H1 (cell line): ENCODE measurements at places on chromosomes 2 and 18.

DNA sequence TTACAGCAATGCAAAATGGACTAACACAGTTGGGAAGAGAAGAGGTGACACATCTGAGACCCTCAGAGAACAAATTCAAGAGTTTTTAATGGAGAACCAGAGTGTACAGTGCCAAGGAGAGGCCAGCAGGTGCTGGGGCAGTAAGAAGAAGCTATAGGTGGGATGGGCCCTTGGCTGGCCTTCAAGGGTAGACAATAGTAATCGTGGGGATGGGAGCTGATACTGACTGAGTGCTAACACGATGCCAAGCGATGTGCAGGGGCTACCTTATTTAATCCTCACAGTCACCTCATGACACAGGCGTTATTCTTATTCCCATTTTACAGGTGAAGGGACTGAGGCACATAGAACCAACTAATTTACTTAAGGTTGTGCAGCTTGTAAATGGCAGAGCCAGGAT is 131.9 kb upstream of the ID2 start:
- no peak for DNase-seq

DNA sequence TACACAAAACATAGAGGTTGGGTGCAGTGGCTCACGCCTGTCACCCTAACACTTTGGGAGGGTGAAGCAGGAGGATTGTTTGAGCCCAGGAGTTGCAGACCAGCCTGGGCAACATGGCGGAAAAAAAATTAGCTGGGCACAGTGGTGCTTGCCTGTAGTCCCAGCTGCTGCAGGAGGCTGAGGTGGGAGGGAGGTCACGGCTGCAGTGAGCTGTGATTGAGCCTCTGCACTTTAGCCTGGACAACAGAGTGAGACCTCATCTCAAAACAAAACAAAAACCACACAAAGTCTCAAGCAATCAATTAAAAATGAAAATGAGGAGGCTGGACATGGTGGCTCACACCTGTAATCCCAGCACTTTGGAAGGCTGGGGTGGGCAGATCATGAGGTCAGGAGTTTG is 4.9 kb downstream of the NOP58 start:
- no peak for DNase-seq

- DNase-seq = no peak
Measured at GRCh38 chr2:163028807-163029206, 190.2 kb upstream of the KCNH7 start.

GRCh38 chr2:216689397-216689796 is 6.0 kb downstream of the IGFBP5 start:
- no peak for DNase-seq

- no peak for DNase-seq
Measured at GRCh38 chr2:88201811-88202169, 31.6 kb downstream of the THNSL2 start.

DNA sequence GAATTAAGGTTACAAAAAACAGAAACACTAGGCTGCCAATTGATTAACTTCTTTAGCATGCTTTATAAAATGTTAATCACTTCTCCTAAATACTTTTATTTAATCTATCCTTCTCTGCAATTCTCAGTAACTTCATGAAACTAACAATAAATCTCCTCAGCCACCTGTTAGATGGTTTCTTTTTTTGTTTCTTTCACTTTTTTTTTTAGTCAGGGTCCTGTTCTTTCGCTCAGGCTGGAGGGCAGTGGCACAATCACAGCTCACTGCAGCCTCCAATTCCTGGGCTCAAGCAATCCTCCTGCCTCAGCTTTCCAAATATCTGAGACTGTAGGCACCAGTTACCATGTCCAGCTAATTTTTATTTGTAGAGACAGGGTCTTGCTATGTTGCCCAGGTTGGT is 213.4 kb upstream of the STK17B start:
- DNase-seq = no peak

GRCh38 chr18:60267391-60268058 is 105.0 kb downstream of the MC4R start:
- DNase-seq = no peak

- no peak for DNase-seq
Measured at GRCh38 chr2:45706033-45706432, 54.6 kb downstream of the PRKCE start.

DNA sequence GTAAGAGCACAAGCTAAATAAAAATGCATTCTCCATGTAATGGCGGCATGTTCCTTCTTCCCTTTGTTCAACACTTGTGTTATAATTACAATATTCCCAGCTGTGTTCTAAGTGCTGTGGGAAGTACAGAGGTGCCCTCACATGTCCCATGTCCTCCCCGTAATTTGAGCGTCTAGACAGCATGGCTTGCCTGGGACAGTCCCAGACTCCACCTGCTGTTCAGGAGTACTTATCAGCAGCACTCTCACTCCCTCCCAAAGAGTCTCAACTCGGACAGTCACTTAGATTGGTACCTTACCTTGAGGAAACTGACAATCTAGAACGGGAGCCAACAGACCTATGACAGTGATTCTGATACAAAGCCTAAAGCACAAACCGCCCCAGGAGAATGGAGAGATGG is 370.5 kb downstream of the EIPR1 start:
- DNase-seq = no peak

GRCh38 chr2:64946769-64947247 is 42.4 kb upstream of the SLC1A4 start:
- no peak for DNase-seq

- DNase-seq = no peak
Measured at GRCh38 chr2:28591711-28592335, 96.0 kb downstream of the PLB1 start.

DNA sequence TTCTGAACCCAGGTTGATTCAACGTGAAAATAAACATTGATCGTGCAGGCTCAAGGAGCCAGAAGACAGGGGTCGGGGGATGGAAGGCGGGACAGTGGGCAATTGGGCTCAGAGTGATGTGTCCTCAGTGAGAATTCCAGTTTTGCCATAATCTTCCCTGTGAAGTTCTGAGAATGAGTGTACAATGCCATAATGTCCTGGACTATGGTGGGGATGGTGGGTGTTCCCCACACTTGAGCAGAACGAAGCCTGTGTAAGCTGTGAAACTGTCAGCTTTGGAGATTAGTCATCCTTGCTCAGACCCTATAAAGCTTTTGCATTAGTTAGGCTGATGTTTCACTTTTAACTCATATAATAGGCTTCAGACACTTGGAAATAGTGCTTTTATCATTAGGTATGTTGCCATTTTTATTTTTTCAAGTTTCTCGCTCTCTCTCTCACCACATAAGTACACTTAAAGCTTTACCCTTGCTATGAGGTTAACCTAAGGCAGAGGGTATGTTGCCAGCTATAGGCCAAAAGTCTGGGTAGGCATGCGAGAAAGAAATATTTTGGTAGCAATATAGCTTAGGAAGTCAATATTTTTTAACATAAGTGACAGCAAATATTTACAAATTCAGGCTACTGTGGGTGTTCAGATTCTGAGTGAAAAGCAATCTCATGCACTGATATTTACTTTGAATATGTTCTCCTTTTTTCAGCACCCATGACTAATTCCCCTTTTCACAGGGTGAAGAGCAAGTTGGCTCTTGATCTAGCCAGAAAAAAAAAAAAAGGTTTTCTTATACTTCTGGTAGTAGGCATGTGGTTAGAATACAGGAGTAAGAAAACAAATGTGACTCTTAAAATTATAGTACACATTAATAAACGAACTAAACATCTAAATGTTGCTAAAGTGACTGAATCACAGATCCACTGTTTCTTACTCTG is 47.2 kb downstream of the CDC42EP3 start:
- DNase-seq = no peak

DNA sequence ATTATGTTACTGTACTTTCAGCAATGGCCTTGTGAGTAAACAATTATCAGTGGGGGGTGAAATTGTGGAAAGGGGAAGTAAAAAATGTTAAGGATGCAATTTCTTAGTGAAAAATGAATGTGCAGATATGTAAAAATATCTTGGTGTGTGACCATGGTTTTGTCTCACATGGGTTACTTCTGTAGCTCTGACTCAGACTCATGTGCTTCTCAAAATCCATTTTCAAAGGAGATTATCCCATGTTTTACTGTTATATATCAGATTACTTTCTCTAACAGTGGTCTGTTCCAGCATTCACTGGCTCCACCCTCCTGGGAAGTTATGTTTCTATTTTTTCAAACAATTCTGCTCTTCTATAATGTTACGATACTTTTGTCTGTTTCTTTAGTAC is 298.2 kb upstream of the COL3A1 start:
- no peak for DNase-seq

DNA sequence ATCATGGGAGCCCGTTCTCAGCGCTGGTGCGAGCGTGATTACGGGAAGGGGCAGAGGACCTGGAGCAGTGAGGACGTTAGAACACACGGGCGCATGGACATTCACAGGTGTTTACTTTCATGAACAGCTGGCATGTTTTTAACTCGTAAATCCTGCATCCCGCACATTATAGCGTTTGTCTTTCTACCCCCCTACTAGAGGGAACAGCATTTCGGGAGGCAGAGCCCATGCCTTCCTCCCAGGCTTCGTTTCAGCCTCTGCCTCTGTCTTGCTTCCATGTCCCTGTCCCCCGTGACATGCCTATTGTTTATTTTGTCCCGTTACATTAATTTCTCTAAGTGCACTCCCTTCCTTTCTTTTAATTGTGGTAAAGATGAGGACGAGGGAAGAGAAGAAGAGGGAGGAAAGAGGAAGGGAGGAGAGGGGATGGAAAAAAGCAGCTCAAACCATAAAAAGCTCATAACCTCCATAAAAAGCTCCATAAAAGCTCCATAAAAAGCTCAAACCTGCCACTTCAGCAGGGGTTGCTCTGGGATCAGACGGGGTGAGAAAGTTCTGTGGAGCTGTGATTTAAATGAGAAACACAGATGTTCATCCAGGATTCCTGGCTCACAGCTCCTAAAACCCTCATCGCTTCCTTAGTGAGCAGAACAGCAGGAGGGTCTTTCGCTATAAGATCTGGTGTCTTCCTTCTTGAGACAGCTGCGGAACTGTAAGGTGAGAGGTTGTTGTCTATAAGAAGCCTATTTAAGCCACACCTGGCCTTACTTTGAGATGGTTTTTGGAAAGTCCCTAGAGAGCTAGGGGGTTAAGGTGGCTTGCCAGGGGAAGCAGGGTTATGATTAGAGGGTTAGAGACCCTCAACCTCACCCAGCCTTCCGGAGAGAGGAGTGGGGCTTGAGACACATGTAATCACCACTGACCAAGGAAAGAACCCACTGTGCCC is 66.6 kb upstream of the SNTG2 start:
- no peak for DNase-seq

DNA sequence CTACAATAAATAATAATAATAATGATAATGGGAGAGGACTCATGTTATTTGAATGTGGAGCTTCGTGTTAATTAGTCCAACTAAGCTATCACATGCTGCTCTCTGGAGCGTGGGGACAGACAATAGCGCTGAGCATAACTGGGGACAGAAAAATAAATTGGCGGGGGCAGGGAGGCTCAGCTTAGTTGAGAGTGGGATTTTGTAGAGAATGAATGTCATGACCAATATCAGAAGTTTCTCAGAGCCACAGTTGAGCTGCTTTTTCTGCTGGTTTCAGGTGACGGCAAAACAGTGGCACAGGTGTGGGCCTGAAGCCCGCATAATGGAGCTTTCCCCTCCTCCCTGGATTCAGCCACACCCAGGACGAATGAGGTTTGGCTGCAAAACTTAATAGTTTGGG is 111.1 kb upstream of the CAB39 start:
- DNase-seq = no peak

DNA sequence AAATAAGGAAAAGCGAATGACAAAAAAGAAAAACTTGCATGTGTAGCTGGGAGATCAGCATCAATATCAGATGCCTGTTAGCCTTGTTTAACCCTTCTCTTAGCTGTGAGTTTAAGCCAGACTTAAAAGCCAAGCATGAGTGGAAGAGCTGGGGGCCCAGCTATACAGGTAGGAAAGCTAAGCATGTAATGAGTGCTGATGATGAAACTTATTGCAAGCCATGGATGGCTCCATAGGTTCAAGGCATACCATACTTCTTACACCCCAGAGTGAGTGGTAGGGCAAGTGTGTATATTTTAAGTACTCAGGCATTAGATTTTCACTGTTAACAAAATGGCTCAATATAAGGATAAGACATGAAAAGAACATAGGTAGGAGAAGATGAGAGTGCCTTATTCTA is 28.0 kb downstream of the RBBP8 start:
- no peak for DNase-seq

DNA sequence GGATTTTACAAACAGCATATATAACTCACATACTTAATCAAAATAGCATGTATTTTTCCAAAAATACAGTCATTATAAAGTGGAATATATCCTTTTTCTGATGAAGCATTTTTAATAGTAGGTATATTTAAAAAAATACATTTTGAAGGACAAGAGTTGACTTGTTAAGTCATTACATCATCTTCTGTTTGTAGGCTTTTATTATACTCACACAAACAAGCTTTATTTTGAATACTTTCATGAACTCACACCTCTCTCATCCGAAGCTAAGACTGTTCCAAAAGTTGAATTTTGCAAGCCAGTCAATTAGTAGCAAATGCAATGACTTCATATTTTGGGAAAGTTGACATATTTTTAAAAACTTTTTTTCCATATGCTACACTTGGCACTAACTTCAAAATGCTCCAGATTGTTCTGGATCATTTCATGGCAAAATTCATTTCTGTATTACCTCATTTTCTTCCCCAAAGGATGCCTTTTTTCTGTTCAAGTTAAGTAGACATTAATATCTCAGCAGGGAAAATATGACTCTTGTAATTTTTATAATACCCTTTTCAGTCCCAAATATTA is 68.5 kb upstream of the WDR75 start:
- no peak for DNase-seq

DNA sequence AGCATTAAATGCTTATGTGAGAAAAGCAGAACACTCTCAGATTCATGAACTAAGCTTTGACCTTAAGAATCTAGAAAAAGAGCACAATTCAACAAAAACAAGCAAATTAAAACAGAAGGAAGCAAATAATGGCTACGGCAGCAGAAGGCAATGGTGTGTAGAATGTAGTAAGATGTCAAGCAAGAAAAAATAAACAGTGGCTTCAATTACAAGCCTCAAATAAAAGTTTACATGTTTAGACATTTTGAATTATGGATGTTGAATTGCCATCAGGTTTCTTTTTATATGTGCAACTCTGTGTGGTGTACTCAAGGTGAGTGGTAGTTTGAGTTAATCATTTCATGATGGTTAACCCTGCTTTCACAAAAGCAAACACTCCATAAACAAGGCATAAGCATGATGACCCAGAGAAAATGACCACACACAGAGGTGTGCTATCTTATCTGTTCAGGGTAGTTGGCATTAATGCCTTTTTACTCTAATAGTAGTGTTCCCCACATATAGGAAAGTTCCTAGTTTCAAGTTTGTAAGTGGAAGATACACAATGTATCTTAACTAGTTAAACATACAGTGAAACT is 207.1 kb downstream of the FIGN start:
- DNase-seq = no peak

- DNase-seq = no peak
Measured at GRCh38 chr2:111703759-111704158, 180.2 kb downstream of the ANAPC1 start.

- DNase-seq = no peak
Measured at GRCh38 chr2:43210467-43211303, 15.7 kb downstream of the ZFP36L2 start.

- no peak for DNase-seq
Measured at GRCh38 chr2:4369826-4370419, 666.5 kb downstream of the DCDC2C start.

DNA sequence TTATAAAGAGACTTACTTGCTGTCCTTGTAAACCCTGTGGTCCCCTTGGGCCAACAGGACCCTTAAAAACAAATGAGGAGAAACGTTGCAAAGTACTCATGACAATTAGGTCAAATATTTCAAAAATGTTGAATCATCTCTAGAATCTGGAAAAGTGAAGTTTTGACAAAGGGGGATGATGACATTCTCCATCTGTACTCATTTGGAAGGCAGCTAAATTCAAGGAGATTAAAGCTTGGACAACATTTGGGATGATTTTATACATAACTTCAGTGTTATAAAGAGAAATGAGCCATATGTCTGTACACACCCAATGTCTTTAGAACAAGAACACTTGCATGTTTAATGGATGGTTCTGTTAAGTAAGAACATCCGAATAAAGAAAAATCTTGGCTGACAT is 92.9 kb downstream of the COL5A2 start:
- DNase-seq = no peak
